ENCODE measurements at places on chromosomes 4 and X.

GRCh38 chrX:107050195-107050709 lies 50.2 kb upstream of the MORC4 start:
- DNase-seq, result no peak

- no peak for DNase-seq
Measured at GRCh38 chrX:153948847-153949805, 4.7 kb upstream of the RENBP start.

GRCh38 chr4:183812567-183812966 lies 92.5 kb upstream of the STOX2 start:
- DNase-seq, result no peak

GRCh38 chr4:183405303-183405702 lies 39.1 kb upstream of the CDKN2AIP start:
- no peak for DNase-seq

DNA sequence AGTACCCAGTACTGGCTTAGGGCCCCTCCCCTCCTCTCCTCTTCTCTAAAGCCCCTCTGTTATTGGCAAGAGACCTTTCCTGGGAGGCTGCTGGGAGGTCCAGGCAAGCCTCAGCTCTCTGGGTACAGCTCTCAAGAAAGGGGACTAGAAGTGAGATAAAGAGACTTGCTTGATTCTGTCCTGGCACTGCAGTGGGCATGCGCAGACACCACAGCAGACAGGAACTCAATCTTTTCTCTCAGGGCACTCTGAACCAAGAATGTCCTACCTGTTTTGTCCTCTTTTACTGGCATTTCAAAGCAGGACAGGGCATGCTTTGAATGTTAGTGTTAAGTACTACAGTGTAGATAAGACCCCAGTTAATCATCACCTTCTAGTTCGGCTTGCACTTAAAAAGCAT lies 74.9 kb downstream of the NYX start:
- no peak for DNase-seq

- DNase-seq, result no peak
Measured at GRCh38 chrX:79371101-79371500, 4.0 kb upstream of the ITM2A start.

- no peak for DNase-seq
Measured at GRCh38 chr4:127604949-127605709, 27.6 kb upstream of the INTU start.

- no peak for DNase-seq
Measured at GRCh38 chrX:42946544-42947194, 168.7 kb upstream of the PPP1R2C start.

- no peak for DNase-seq
Measured at GRCh38 chr4:81876106-81876505, 404.4 kb upstream of the RASGEF1B start.

Data from tibial artery (tissue), 4 donors.